Frontal cortex (tissue), 4 donors: ENCODE measurements at places on chromosomes 2 and 18. TPM values are rescaled to one million over a fixed set of nuclear protein-coding genes. Genes with fewer than 3 reads are reported as not detected.

The CUL3 gene
- total RNA-seq: 95.0 TPM

The SLC5A7 gene
- total RNA-seq: 1.6 TPM

The CTNNA2 gene
- total RNA-seq: 182 TPM

The FEV gene
- not detected for total RNA-seq

The EMILIN2 gene
- total RNA-seq: 1.6 TPM

The HOXD8 gene
- total RNA-seq: not detected
